Hepatocyte (in vitro differentiated cells): ENCODE measurements at places on chromosomes 12 and 14. TPM values are rescaled to one million over a fixed set of nuclear protein-coding genes. Genes with fewer than 3 reads are reported as not detected.

Gene ACRBP
- 0.20 and 0.68 TPM in 2 replicates for total RNA-seq

GRCh38 chr12:103273645-103274044 is 222.1 kb downstream of the C12orf42 start:
- DNase-seq = peak; percentile 55

DNA sequence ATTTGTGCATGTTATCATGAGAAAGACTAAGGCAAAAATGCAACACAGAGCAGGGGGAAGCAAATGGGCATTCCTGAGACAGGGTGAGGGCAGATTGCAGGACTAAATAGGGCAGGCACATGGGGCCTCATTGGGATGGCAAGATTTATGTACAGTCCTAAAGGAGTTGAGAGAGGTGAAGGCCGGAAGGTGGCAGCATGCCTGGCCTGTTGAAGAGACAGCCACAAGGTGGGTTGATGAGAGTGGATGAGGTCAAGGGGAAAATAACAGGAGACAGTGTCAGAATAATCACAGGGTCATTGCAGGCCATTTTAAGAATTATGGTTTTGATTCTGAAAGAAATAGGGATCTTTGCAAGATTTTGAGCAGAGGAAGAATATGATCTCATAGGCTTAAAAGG is 21.0 kb downstream of the PAH start:
- no peak for DNase-seq

DNA sequence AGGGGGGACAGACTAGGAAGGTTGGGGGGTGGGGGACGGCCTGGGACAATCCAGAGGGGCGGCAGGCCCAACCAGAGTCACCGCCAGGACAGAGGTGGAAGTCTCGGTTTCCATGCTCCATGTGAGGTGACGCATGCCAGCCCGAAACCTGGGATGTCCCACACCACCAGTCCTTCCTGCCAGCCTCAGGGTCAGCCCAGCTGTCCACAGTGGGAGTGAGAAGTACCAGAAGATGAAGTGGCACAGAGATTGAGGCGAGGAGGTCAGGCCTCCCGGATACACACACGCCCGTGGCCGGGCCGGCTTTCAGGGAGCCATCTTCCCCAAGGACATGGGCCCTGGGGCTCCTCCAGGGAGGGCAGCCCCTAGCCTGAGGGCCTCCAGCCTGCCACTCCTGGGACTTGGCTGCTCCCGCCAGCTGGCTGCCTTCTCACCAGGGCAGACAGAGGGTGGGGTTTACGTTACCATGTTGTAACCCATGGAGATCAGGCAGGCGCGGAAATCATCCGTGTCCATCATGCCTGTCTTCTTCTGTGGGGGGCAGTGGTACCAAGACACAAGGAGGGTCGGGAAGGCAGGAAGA is 85.2 kb upstream of the ZFP36L1 start:
- no peak for DNase-seq

DNA sequence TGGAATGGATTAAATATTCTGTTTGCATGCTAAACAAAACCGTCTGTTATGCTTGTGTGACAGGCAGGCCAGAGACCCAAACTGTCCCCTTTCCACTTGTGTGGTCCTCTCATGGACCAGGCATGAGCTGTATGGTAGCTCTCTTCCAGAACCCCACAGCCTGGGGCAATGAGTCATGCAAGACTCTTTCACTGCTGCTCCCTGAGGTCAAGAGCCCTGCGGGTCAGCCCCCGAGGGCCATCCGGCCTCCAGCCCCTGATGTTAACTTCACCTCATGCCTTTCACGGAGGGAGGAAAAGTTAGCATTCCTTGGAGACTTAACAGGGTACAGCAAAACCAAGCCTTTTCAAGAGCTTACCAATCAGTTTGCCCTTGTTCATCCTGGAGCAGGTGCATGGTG is 239.1 kb upstream of the DIO3 start:
- DNase-seq = no peak
